Stimulated activated CD8-positive, alpha-beta memory T cell treated with anti-CD3 and anti-CD28 coated beads, Interleukin-7, amount 100 ng/mL, for 1 hour (primary cell): ENCODE measurements at places on chromosomes 4 and X.

GRCh38 chr4:96073461-96073860 lies 233.6 kb downstream of the PDHA2 start:
- no peak for DNase-seq

GRCh38 chr4:170497112-170497511 lies 407.4 kb upstream of the AADAT start:
- DNase-seq = no peak

GRCh38 chr4:114249561-114249960 lies 270.1 kb upstream of the ARSJ start:
- no peak for DNase-seq

GRCh38 chr4:161721947-161722346 lies 441.9 kb downstream of the FSTL5 start:
- no peak for DNase-seq
